SJSA1 (cell line): ENCODE measurements at places on chromosomes 16 and 17.

DNA sequence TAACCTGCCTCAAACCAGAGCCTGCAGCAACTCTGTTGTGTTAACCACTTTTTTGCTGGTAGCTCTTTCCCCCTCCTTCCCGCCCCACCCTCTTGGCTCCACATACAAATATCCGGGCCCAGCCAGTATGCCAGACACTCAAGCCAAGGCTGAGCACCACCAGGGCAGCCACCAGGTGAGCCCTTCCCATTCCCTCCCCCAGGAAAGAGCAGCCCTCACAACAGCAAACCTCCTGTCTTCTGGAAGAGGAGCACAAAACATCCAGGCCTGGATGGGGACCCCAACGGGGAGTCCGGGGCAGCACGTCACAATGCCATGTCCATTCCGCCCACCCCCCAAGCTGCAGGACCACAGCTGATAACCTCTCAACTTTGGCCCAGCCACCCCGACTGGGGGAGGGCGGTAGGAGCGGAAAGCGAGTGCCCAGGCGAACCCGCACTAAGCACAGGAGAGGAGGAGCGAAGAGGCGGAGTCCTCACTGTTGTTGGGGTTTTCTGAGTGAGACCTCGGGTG lies 757 bp downstream of the ORMDL3 start:
- peak; percentile 22 for DNase-seq

DNA sequence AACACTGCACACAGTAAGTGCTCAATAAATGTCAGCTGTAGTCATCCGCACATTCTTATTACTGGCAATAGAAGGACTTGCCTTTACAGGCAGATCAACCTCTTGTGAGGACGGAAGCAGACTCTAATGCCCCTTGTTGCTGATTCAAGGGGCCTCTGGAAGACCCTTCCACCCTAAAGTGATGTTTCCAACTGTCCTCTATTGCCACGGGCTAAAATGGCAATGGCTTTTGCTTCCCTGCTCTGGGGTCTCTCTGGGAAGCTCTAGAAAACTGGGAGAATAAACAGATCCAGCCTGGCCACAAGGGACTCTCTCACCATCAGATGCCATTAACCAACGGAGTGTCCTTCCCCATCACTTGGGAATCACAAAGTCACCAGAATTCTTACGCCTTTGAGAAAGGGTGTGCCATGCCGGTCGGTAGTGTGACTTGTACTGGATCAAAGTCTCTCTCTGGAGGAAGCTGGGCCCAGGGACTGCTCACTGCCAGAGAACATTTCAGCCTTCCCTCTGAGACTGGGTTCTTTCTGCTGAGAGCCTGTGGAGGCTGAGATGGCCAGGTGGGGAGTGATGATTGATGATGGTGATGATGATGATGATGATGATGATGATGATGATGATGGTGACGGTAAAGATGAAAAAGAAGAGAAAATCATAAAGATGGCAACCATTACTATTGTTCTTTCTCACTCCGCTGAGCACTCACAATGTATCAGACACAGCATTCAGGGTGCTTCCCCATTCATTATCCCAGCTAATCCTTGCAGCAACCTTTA lies 146.8 kb downstream of the CYLD start:
- DNase-seq: no peak

DNA sequence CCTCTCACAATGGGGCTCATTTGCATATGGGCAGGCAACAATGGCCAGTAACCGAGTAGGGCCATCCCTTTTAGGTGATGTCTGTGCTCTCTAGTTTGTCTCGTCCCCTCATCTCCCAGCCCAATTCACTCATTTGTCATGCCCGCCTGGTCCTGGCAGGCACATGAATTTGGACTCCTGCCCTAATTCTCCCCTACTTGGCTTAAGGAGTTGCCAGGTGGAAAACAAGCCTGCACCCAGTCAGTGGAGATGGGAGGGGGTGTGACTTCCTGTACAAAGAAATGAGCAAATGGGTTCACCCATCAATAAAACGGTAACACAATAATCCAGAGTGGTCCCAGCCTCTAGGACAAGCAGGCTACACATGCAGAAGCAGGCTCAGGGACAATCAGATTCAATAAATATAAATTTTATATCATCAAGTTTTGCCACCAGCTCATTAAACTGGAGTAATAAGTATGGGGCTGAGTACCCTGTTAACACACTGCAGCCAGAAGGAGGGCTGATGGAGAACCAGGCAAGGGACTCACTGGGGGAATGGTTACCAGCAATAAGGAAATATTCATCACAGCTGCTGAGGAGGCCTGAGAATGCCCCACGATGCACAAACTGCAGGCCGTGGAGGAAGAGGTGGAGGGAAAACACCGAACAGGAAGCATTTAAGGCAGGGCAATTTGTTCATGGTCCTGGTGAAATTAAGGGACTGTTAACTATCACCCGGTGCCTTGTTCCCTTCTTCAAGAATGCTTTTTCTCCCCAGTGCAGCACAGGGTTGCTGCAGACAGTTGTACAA lies 84.4 kb upstream of the GPRC5B start:
- DNase-seq: no peak

GRCh38 chr17:61531223-61531622 lies 59.8 kb downstream of the NACA2 start:
- DNase-seq: no peak

- DNase-seq: no peak
Observed at GRCh38 chr17:20234276-20234675, 225.1 kb downstream of the SPECC1 start.

DNA sequence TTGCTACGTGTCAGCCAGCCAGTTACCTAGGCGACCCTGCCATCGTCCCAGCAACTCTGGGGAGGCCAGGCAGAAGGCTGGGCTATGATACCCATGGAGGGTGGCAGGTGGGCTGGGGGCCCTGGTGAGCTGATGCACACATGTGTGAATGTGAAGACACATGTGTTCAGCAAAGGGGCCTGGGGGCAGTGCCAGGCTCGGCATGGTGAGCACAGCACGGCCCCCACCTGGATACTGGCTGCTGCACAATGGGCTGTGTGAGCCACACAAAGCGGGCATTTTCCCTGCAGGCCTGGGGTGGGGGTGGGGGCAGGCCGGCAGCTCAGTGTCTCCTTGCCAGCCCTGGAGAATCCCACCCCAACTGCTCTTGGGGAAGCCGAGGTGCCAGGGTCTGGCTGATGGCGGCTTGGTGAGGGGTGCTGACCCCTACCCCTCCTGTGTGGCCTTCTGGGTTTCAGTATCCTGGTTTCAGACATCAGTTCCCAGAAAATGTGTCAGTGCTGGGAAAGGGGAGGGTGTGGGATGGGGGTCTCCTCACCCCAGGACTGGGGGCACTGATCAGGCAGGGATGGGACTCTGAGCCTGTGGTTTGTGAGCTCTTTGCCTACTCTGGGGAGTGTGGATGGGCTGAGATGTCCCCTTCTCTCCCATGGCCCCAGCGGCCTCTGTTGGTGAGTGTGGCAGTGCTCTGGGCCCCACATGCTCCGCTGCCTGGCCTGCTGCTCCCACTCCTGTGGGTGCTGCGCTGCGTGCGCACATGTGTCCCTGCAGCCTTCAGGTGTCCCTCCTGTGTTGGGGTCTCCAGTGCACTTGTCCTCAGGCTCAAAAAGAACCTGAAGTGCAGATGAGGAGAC lies 5.1 kb downstream of the LLGL1 start:
- no peak for DNase-seq

DNA sequence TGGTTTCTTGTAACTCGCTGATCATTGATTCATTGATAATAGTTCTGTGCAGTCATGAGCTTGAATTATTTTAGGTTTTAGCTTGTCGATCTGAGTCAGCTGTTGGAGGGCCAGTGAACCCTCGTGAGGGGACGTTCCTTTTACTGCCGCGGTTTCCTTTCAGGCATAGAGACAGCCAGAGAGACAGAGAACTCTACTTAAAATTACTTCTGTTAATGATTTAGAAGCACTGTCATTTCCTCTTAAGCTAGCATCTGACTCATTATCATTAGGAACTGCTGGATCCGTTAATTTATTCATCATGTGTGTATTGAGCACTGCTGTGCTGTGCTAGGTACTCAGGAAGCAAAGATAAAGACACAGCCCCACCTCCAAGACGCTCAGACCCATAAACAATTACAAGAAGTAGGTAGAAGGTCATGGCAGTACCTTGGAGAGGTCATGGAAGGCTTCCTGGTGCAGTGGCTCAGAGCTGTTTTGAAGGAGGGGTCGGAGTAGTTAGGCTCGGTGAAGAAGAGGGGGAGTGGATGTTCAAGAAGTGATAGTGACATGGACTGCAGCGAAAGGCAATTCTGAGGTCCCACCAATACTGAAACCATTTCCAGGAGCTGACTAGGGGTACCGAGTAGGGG lies 3.3 kb downstream of the PGS1 start:
- peak; percentile 41 for DNase-seq

DNA sequence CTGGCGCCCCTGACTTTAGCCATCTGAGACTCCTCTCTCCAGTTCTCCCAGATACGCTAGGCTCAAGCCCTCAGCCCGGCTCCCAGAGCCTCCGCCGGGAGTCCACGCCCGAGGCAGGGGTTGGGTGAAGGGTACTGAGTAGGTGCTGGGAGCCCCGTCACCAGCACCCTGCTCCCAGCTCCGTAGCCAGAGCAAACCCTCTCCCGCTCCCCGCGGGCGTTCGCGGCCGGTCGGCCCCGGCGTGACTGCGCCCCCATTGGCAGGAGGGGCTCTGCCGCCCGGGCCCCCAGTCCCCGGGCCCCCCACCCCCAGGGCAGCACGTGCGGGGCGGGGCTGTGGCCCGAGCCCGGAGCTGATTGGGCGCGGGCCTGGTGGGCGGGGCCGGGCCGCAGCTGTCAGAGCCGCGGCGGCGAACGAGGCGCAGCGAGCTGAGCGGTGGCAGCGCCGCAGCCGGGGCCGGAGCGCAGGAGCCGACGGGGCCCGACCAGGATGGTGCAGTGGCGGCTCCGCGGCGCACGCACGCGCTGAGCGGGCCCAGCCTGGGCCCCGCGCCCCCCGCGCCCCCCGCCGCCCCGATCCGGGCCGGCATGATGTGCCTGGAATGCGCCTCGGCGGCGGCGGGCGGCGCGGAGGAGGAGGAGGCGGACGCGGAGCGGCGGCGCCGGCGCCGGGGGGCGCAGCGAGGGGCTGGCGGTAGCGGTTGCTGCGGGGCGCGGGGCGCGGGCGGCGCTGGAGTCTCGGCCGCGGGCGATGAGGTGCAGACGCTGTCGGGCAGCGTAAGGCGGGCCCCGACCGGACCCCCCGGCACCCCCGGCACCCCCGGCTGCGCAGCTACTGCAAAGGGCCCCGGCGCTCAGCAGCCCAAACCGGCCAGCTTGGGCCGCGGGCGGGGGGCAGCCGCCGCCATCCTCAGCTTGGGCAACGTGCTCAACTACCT lies at the start of gene SPNS2:
SPNS2 (plus strand) TSS at position 421 of the 937 bp plus-strand sequence; CDS start at position 588, 167 bp downstream.
- DNase-seq: no peak

- no peak for DNase-seq
Observed at GRCh38 chr16:23160082-23160481, 10.8 kb upstream of the USP31 start.

DNA sequence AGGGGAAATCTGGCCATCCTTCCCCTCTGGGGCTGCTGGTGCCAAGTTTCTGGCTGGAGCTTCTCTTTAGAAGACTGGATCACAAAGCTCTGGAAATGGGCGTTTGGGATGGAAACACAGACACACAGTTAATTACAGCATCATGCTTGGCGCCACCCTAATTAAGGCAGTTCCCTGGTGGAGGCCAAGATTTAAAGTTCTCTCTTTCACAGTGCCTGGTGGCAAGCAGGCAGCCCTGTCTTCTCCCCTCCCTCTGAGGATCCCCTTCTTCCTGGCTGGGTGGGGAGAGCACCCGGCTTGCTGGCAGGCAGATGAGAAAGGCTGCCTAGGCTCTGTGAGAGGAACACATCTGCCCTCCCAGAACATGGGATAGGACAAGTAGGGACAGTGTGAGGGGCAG lies 59.0 kb upstream of the NKD1 start:
- DNase-seq: no peak

- DNase-seq: no peak
Observed at GRCh38 chr17:34725725-34726124, 146.3 kb downstream of the TMEM132E start.

DNA sequence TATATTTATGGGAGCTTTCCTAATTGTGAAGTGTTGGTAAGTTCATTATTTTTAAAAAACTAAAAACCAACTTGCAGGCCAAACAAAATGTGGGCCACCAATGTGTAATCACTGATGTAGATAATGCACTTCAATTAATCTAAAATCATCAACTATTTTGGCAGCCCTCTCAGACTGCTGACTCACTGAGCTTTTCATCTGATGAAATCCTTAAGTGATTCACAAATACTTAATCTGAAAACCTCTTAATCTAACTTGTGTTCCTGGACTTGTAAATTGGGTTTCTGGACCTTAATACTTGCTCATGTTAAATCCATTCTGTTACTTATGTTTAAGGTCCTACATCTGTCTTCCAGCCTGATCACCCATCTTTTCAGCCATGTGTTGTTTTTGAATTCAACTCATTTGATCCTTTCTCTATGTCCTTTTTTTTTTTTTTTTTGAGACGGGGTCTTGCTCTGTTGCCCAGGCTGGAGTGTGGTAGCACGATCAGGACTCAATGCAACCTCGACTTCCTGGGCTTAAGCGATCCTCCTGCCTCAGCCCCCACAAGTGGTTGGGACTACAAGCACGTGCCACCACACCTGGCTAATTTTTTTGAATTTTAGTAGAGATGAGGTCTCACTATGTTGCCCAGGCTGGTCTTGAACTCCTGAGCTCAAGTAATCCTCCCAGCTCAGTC lies 39.0 kb downstream of the PRKCB start:
- no peak for DNase-seq

GRCh38 chr16:4886151-4886550 lies 38.9 kb downstream of the UBN1 start:
- no peak for DNase-seq

DNA sequence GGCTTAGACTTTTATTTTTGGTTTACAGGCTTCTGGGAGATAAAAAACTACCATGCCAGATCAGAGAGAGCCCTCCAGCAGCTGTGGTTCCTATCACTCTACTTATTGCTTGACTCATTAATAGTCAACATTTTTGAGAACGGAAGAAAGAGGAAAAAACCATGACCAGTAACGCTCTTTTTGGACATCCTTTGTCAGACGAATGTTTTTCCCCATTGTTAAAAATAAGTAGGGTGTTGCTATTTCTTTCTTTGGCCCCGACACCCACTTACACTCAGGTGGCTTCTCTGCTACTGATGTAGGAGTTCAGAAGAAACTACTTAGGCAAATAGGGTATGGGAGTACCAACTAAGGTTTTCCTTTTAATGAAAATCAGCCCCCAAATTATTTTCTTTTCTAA lies 27.5 kb downstream of the TVP23A start:
- DNase-seq: no peak

GRCh38 chr17:44655983-44656710 lies at the start of gene MEIOC:
TSS of gene MEIOC (plus strand) at chr17:44656468. CDS start at chr17:44656614, 146 bp downstream.
- peak; percentile 38 for DNase-seq

GRCh38 chr17:47802341-47803022 lies 19.1 kb downstream of the OSBPL7 start:
- peak; percentile 30 for DNase-seq
